ENCODE measurements at places on chromosomes 16 and 17. TPM values are rescaled to one million over a fixed set of nuclear protein-coding genes. Genes with fewer than 3 reads are reported as not detected.

The C17orf50 gene
- not detected for total RNA-seq

The LRRC75A gene
- total RNA-seq: 5.8 TPM

The SULT1A4 gene
- 4.5 TPM for total RNA-seq

The CBLN1 gene
- 3.4 TPM for total RNA-seq

The CSF3 gene
- total RNA-seq: 0.32 TPM

The SPN gene
- 0.60 TPM for total RNA-seq

The TBC1D3E gene
- total RNA-seq: not detected

DNA sequence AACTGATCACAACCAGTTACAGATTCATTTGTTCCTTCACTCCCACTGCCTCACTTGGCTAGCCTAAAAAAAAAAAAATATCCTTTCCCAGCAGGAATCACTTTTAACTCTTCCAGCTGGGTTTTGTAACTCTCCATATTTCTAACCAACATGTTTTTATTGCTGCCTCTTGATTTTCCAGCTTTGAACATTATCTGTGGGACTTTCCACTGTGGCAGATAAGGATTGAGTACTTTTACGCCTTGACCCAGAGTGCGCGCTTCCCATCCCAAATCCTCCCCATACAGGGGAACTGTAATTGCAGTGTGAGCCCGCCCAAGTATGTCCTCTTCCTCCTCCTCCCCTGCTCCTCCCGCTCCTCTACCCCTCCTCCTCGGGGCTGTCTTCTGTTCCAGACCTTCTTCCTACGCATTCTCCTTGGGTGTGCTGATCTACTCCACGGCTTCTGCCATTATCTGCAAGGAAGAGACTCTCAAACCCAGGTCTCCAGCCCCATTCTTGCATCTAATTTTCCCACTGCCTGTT, 43.4 kb downstream of the CYB5D2 start:
- H3K36me3 ChIP-seq: no peaks in the 10 kb centered on the region
- H3K4me1 ChIP-seq: peaks cover 6% of the 10 kb centered on the region
- H3K27me3 ChIP-seq: no peaks in the 10 kb centered on the region
- no peak overlapping the region for H3K4me3 ChIP-seq
- H3K27ac ChIP-seq: peak overlapping the region; percentile 29

DNA sequence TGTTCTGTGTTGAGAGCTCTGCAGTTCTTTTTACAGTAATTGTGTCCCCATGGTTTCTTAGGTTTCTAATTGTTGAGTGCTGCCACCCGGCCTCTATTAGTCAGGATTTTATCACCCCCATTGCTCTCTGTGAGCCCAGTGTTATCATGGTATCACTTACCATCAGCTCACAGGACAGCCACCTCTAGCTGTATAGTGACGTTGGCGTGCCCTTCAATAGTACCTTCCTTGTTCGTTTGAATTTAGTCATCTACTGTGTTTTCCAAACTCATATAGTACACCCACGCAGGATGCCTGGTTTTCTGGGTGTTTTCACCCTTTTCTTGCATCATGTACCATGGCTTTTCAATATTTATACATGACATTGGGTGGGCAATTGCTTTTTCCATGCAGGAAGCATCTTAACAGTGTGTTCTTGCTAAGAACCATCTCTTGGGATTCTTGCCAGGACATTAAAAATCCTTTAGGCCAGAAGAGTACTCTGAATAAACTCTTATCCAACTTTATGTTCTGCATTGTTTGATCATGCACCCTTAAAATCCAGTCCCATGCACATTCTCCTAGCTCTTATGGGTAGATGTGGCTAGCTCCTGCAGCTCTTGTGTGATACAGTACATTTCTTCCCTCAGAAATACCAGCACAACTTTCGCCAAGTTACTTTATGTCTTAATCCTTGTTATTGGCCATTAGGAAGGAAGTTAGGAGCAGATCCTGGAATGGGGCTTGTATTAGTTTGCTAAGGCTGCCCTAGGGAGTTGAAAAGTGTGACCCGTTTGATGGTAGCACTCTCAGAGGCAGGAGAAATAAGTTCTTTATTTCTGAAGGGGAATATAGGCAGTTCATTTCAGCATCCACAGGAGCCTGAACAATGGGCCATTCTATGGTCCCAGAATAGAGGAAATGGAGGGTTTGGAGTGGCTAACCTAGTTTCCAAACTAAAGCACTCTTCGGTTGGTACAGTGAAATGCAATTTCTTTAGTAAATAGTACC, 11.3 kb upstream of the ABCA10 start:
- peaks cover 2% of the 10 kb centered on the region for H3K4me1 ChIP-seq
- no peaks in the 10 kb centered on the region for H3K27me3 ChIP-seq
- H3K27ac ChIP-seq: no peak overlapping the region
- DNase-seq: no peak
- H3K4me3 ChIP-seq: no peak overlapping the region
- H3K36me3 ChIP-seq: no peaks in the 10 kb centered on the region

- H3K36me3 ChIP-seq: no peaks in the 10 kb centered on the region
- no peak overlapping the region for H3K27ac ChIP-seq
- H3K4me1 ChIP-seq: peaks cover 58% of the 10 kb centered on the region
Measured at GRCh38 chr17:77474292-77474988, 333.7 kb downstream of the SEC14L1 start.

DNA sequence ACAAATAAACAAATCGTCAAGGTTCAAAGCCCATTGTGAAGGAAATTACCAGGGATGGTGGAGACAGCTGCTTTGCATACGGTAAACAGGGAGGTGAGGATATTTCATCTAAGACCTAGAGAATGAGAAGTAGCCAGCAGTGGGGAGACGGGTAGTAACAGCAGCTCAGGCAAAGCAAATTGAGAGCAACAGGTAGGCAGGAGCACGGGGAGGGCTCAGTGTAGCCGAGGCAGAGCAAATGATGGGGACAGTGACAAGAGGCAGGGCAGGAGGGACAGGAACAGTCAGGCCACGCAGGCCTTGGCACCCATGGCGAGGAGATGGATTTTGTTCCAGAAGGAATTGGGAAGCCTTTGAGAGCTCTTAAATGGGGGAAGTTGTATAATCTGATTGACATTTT, 29.0 kb upstream of the SBK1 start:
- H3K27ac ChIP-seq: no peak overlapping the region
- H3K4me3 ChIP-seq: no peak overlapping the region
- H3K27me3 ChIP-seq: no peaks in the 10 kb centered on the region
- no peaks in the 10 kb centered on the region for H3K36me3 ChIP-seq
- DNase-seq: no peak

GRCh38 chr16:56841233-56841632, 23.8 kb upstream of the SLC12A3 start:
- H3K27me3 ChIP-seq: no peaks in the 10 kb centered on the region
- no peaks in the 10 kb centered on the region for H3K4me1 ChIP-seq
- no peak for DNase-seq

- DNase-seq: no peak
- no peaks in the 10 kb centered on the region for H3K36me3 ChIP-seq
- H3K4me3 ChIP-seq: no peak overlapping the region
Measured at GRCh38 chr16:81530296-81530721, 85.7 kb downstream of the CMIP start.

DNA sequence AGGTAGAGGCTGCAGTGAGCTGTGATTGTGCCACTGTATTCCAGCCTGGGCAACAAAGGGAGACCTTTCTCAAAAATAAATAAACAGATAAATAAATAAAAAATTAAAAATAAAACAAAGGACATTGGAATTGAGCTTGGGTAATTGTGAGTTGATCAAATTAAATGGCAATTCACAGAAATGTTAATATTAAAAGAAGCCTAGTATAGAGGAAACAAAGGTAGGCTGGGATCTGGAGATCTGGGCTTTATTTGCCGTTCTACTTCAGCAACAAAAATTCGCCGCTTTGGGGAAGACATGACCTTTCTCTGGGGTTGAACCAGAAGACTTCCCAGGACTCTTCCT, 332 bp upstream of the VPS25 start:
- H3K27me3 ChIP-seq: no peaks in the 10 kb centered on the region
- peak overlapping the region; percentile 84 for H3K27ac ChIP-seq
- no peak for DNase-seq
- H3K4me1 ChIP-seq: peaks cover 2% of the 10 kb centered on the region
- no peaks in the 10 kb centered on the region for H3K36me3 ChIP-seq

- no peaks in the 10 kb centered on the region for H3K27me3 ChIP-seq
- no peak for DNase-seq
- no peak overlapping the region for H3K27ac ChIP-seq
Measured at GRCh38 chr17:726271-726919, 6.0 kb upstream of the TLCD3A start.

GRCh38 chr17:71109697-71110096, 940.4 kb downstream of the KCNJ2 start:
- H3K27me3 ChIP-seq: no peaks in the 10 kb centered on the region
- no peaks in the 10 kb centered on the region for H3K4me1 ChIP-seq
- no peak overlapping the region for H3K27ac ChIP-seq
- DNase-seq: no peak
- H3K4me3 ChIP-seq: no peak overlapping the region
- H3K36me3 ChIP-seq: no peaks in the 10 kb centered on the region

DNA sequence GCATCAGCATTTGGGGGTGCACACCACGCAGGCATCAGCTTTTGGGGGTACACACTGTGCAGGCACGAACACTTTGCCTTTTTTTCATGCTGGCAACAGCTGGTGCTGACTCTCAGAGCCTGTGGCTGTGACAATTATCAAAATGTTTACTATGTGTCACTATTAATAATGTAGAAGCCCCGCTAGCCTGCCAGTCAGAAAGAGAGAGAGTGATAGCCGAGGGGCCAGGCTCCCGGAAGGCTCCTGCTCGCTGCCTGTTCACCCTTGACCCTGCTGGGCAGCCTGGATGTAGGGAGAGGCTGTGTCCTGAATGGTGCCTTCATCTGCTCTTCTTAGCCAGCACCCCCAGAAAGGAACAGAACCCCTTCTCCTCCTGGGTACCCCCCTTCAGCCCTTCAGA, 61.9 kb downstream of the SDK2 start:
- H3K27ac ChIP-seq: no peak overlapping the region
- no peaks in the 10 kb centered on the region for H3K27me3 ChIP-seq
- no peak overlapping the region for H3K4me3 ChIP-seq
- no peaks in the 10 kb centered on the region for H3K4me1 ChIP-seq
- H3K36me3 ChIP-seq: no peaks in the 10 kb centered on the region

DNA sequence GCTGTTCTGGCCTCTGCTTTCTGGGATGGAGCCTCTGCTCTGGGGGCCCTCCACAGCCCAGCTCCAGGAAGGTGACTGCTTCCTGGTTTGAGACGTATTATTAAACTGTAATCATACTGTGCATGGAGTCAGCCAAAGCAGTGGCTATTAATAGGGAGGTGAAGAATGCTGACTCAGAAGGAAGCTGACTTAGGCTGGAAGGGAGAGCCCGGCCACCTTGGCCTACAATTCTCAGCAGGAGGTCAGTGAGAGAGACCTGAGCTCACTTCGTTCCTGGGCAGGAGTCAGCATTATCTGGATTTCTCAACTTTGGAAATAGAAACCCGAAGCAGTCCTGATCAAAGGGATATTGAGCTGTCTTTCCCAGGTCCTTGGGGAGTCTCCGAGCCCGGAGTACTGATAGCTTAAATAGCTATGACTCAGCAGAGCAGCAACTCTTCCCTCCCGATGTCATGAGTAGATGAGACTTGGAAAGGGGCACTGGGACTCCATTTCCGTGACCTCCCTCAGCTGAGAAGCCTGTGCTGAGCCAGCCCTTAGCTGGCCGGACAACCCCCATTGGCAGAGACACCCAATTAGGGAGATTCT, 91.8 kb downstream of the YPEL2 start:
- peak overlapping the region; percentile 24 for H3K27ac ChIP-seq
- DNase-seq: peak; percentile 56
- H3K4me3 ChIP-seq: no peak overlapping the region
- peaks cover 13% of the 10 kb centered on the region for H3K4me1 ChIP-seq
- no peaks in the 10 kb centered on the region for H3K36me3 ChIP-seq

- no peaks in the 10 kb centered on the region for H3K36me3 ChIP-seq
- H3K27me3 ChIP-seq: no peaks in the 10 kb centered on the region
- peak overlapping the region; percentile 87 for H3K27ac ChIP-seq
- H3K4me1 ChIP-seq: peaks cover 11% of the 10 kb centered on the region
- DNase-seq: peak; percentile 53
Measured at GRCh38 chr16:67029254-67030096, 526 bp downstream of the CBFB start.

- no peaks in the 10 kb centered on the region for H3K36me3 ChIP-seq
- no peak for DNase-seq
- no peaks in the 10 kb centered on the region for H3K4me1 ChIP-seq
Measured at GRCh38 chr16:66026211-66026610, 340.3 kb upstream of the CDH5 start.

- H3K36me3 ChIP-seq: no peaks in the 10 kb centered on the region
- H3K27me3 ChIP-seq: no peaks in the 10 kb centered on the region
Measured at GRCh38 chr17:16507918-16508533, 16.0 kb upstream of the LRRC75A start.

GRCh38 chr16:87188104-87188503, 129.1 kb downstream of the C16orf95 start:
- no peaks in the 10 kb centered on the region for H3K27me3 ChIP-seq
- no peak overlapping the region for H3K27ac ChIP-seq
- H3K36me3 ChIP-seq: no peaks in the 10 kb centered on the region
- no peak overlapping the region for H3K4me3 ChIP-seq

DNA sequence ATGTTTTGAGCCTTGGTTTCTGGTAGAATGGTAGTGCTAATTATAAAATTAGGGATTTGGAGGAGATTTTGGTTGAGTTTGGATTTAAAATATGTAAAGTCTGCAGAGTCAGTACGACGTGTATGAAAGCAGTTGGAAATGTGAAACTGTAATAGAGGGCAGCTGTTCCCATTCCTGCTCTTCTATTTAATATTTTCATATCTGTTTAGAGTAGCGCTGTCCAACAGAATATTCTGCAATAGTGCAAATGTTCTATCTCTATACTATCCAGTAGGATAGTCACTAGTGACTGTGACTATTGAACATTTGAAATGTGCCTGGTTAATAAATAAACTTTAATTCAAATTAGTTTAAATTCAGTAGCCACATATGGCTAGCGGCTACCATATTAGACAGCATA, 443.4 kb upstream of the SOX9 start:
- DNase-seq: no peak
- H3K36me3 ChIP-seq: no peaks in the 10 kb centered on the region
- no peak overlapping the region for H3K4me3 ChIP-seq
- H3K27ac ChIP-seq: no peak overlapping the region

GRCh38 chr17:75832652-75833400, 11.4 kb downstream of the UNC13D start:
- no peaks in the 10 kb centered on the region for H3K36me3 ChIP-seq
- no peaks in the 10 kb centered on the region for H3K27me3 ChIP-seq
- H3K4me3 ChIP-seq: no peak overlapping the region
- no peak for DNase-seq

Measured in ovary (tissue), 10 donors.